ENCODE measurements at places on chromosomes 12 and 14.

- peak; percentile 17 for DNase-seq
- H3K4me1 ChIP-seq: no peaks in the 10 kb centered on the region
- H3K27me3 ChIP-seq: no peaks in the 10 kb centered on the region
- H3K4me3 ChIP-seq: no peak overlapping the region
These were observed 498.4 kb downstream of the RMST start for GRCh38 chr12:97960741-97961608.

DNA sequence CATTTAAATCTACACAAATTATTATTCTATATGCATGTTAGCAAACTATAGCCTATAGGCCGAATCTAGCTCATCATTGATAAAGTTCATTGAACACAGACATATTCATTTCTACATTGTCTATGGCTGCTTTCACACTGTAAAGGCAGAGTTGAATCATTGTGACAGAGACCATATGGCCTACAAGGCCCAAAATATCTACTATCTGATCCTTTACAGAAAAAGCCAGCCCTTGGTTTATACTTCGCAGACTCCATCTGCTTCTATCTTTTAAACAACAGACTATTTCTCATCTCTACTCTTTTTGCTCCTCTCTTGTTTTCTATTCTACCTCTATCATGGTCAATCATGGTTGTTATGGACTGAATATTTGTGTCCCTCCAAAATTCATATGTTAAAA lies 190.7 kb downstream of the EXOC5 start:
- no peak overlapping the region for H3K27ac ChIP-seq
- H3K4me1 ChIP-seq: no peaks in the 10 kb centered on the region
- no peaks in the 10 kb centered on the region for H3K36me3 ChIP-seq
- H3K27me3 ChIP-seq: no peaks in the 10 kb centered on the region

- H3K36me3 ChIP-seq: no peaks in the 10 kb centered on the region
- DNase-seq: no peak
- no peaks in the 10 kb centered on the region for H3K27me3 ChIP-seq
- no peak overlapping the region for H3K27ac ChIP-seq
These were observed 73.8 kb downstream of the GPR135 start for GRCh38 chr14:59391388-59391787.

- peak overlapping the region; percentile 84 for H3K4me3 ChIP-seq
- no peak overlapping the region for H3K27ac ChIP-seq
- no peaks in the 10 kb centered on the region for H3K27me3 ChIP-seq
- DNase-seq: no peak
- H3K4me1 ChIP-seq: peaks cover 7% of the 10 kb centered on the region
These were observed 900 bp downstream of the NOP2 start for GRCh38 chr12:6567112-6567670.

GRCh38 chr12:103620395-103620794 lies 33.3 kb downstream of the STAB2 start:
- no peaks in the 10 kb centered on the region for H3K27me3 ChIP-seq
- H3K27ac ChIP-seq: no peak overlapping the region
- DNase-seq: no peak
- H3K4me3 ChIP-seq: no peak overlapping the region
- no peaks in the 10 kb centered on the region for H3K36me3 ChIP-seq

GRCh38 chr14:103382376-103382775 lies 2.8 kb upstream of the MARK3 start:
- DNase-seq: no peak
- peaks cover 12% of the 10 kb centered on the region for H3K4me1 ChIP-seq
- no peak overlapping the region for H3K27ac ChIP-seq
- no peaks in the 10 kb centered on the region for H3K27me3 ChIP-seq
- H3K4me3 ChIP-seq: no peak overlapping the region

GRCh38 chr12:18828483-18828882 lies 90.6 kb downstream of the CAPZA3 start:
- DNase-seq: no peak
- no peaks in the 10 kb centered on the region for H3K27me3 ChIP-seq
- no peaks in the 10 kb centered on the region for H3K36me3 ChIP-seq
- H3K4me3 ChIP-seq: no peak overlapping the region

DNA sequence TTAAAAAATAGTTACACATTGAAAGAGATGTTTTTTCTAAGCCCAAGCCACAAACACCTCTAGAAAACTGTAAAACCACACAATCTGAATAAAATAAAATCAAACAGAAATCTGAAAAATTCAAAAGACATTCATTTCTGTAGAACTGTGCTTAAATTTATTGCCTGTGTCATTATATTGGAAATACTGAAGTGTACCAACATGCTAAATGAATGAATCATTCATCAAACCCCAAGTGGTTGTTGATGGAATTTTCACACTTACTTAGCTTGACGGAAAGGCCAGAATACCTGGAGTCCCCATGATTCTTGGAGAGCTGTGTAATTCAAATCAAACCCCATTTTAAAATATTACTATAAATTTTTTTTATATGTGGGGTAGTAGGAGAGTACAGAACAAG lies 2.7 kb downstream of the KITLG start:
- no peak for DNase-seq
- no peak overlapping the region for H3K4me3 ChIP-seq
- H3K27ac ChIP-seq: peak overlapping the region; percentile 16
- H3K4me1 ChIP-seq: peaks cover 66% of the 10 kb centered on the region

- no peak overlapping the region for H3K4me3 ChIP-seq
- H3K36me3 ChIP-seq: no peaks in the 10 kb centered on the region
- no peaks in the 10 kb centered on the region for H3K4me1 ChIP-seq
- no peak for DNase-seq
- H3K27ac ChIP-seq: no peak overlapping the region
These were observed 160.4 kb downstream of the CACNA1C start for GRCh38 chr12:2212971-2213869.

- peak overlapping the region; percentile 77 for H3K27ac ChIP-seq
- H3K4me3 ChIP-seq: peak overlapping the region; percentile 78
- no peaks in the 10 kb centered on the region for H3K27me3 ChIP-seq
- H3K4me1 ChIP-seq: no peaks in the 10 kb centered on the region
These were observed 635 bp downstream of the LTA4H start for GRCh38 chr12:96034621-96035282.

DNA sequence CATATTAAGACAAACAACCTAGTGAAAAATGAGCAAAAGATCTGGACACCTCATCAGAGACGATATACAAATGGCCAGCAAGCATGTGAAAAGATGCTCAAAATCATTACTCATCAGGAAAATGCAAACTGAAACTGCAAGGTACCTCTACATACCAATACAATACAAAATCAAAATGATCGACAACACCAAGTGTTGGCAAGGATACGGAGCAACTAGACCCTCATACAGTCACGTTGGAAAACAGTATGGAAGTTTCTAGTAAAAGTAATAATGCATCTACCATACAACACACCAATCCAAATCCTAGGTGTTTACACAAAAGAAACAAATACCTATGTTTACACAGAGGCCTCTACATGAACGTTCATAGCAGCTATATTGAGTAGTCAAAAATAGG lies 99.9 kb downstream of the IPO8 start:
- H3K27me3 ChIP-seq: no peaks in the 10 kb centered on the region
- H3K4me3 ChIP-seq: no peak overlapping the region
- no peak overlapping the region for H3K27ac ChIP-seq
- DNase-seq: no peak
- H3K4me1 ChIP-seq: no peaks in the 10 kb centered on the region

GRCh38 chr12:130916241-130916911 lies 37.3 kb upstream of the ADGRD1 start:
- H3K4me3 ChIP-seq: peak overlapping the region; percentile 8
- H3K4me1 ChIP-seq: peaks cover 5% of the 10 kb centered on the region
- H3K27me3 ChIP-seq: no peaks in the 10 kb centered on the region
- no peaks in the 10 kb centered on the region for H3K36me3 ChIP-seq

- H3K36me3 ChIP-seq: no peaks in the 10 kb centered on the region
- H3K4me3 ChIP-seq: no peak overlapping the region
- no peaks in the 10 kb centered on the region for H3K4me1 ChIP-seq
- no peak for DNase-seq
- H3K27me3 ChIP-seq: no peaks in the 10 kb centered on the region
These were observed 291.7 kb downstream of the C12orf75 start for GRCh38 chr12:105622220-105622619.

- DNase-seq: no peak
- H3K4me1 ChIP-seq: no peaks in the 10 kb centered on the region
- H3K27me3 ChIP-seq: no peaks in the 10 kb centered on the region
- H3K4me3 ChIP-seq: no peak overlapping the region
These were observed 34.5 kb downstream of the PRKCH start for GRCh38 chr14:61355892-61356325.

- no peak overlapping the region for H3K4me3 ChIP-seq
- H3K27me3 ChIP-seq: no peaks in the 10 kb centered on the region
- DNase-seq: no peak
- H3K4me1 ChIP-seq: no peaks in the 10 kb centered on the region
These were observed 96.6 kb upstream of the NEDD1 start for GRCh38 chr12:96810477-96810876.

DNA sequence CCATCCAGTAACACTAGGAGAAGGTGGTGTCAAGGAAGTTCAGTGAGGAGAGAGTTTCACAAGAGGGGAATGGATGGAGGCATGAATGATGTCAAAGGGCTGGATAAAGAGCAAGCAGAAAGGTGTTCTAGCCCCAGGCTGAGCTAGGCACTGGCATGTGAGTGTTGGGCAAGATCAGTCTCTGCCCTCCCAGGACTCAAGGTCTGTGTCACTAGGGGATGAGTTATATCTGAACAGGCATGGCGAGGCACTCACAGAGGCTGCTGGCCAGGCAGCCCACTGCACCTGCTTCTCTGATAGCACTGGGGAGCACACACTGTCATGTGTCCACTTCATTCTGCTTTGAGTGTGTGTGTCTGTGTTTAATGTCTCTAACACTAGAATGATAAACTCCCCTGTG lies 903.8 kb downstream of the BCL11B start:
- DNase-seq: no peak
- no peaks in the 10 kb centered on the region for H3K36me3 ChIP-seq
- H3K4me3 ChIP-seq: no peak overlapping the region
- H3K27me3 ChIP-seq: no peaks in the 10 kb centered on the region
- H3K27ac ChIP-seq: no peak overlapping the region

- no peaks in the 10 kb centered on the region for H3K27me3 ChIP-seq
- H3K4me1 ChIP-seq: peaks cover 11% of the 10 kb centered on the region
- no peak for DNase-seq
- H3K4me3 ChIP-seq: no peak overlapping the region
These were observed 60.3 kb downstream of the DACT1 start for GRCh38 chr14:58697930-58698642.

DNA sequence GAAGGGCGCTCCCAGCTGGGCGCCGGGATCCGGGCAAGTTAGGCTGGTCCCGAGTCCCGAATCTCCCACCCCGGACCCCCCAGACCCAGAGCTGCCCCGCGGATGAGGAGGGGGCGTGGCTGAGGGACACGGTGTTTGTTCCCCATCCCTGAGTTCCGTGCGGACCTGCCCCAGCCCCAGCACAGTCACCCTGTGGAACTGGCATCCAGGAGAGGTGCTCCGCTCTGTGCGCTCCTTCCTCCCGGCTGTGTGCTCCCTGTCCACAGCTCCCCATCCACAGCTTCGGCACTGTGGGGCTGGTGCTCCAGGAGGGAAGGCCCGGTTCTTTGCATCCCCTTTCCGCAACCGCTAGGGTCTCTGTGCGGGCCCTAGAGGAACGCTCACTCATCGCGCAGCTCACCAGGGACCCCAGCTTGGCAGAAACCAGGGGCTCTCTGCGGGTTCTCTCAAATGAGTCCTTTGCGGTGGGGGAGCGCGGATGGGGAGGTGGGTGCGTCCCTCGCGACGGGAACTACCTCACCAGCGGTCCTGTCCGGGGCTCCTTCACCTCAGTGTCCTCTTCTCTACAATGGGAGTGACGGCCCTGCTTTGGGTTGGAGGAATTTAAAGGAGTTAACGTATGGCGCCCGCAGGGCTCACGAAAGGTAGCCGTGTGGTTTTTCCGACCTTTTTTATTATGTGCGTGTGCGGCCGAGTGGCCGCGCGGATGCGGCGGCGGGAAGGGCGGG lies 845 bp downstream of the TMEM132C start:
- peak overlapping the region; percentile 36 for H3K4me3 ChIP-seq
- DNase-seq: no peak
- no peak overlapping the region for H3K27ac ChIP-seq
- no peaks in the 10 kb centered on the region for H3K4me1 ChIP-seq
- no peaks in the 10 kb centered on the region for H3K36me3 ChIP-seq
- peaks cover 45% of the 10 kb centered on the region for H3K27me3 ChIP-seq

DNA sequence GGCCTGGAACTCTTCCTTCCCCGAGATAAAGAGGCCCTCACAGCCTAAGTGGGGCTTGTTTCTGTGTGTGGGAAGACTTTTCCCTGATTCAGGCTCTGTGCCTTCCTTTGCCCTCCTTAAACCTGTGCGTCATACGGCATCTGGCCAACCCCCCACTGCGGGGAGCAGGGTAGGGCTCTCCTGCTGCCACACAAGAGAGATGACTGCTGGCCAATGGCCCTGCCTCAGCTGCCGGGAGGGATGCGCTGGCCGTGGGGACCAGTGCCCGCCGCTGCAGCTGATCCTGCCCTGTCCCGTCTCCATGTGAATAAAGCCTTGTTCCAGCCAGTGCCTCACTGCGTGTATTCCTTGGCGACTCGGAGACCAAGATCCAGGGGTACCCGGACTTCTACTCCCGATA lies 42.5 kb upstream of the BEGAIN start:
- no peaks in the 10 kb centered on the region for H3K36me3 ChIP-seq
- H3K27me3 ChIP-seq: no peaks in the 10 kb centered on the region
- no peaks in the 10 kb centered on the region for H3K4me1 ChIP-seq
- H3K4me3 ChIP-seq: no peak overlapping the region
- DNase-seq: no peak
- H3K27ac ChIP-seq: no peak overlapping the region

DNA sequence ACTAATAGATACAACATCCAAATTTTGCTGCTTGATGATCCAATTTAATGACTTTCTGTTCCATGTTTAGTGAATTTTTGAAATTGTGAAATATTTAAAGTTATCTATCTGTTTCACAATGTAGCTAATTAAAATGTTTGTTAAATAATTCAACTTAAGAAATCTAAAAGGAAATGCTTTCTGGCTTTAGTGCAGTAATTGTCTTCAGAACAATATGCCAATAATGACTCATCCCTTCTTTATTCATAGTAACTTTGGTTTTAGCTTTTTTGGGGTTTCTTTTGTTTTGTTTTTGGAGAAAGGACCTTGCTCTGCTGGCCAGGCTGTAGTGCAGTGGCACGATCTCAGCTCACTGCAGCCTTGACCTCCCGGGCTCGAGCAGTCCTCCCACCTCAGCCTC lies 479.2 kb upstream of the RGS6 start:
- no peak overlapping the region for H3K4me3 ChIP-seq
- H3K27me3 ChIP-seq: no peaks in the 10 kb centered on the region
- DNase-seq: no peak
- no peaks in the 10 kb centered on the region for H3K4me1 ChIP-seq
- no peak overlapping the region for H3K27ac ChIP-seq

DNA sequence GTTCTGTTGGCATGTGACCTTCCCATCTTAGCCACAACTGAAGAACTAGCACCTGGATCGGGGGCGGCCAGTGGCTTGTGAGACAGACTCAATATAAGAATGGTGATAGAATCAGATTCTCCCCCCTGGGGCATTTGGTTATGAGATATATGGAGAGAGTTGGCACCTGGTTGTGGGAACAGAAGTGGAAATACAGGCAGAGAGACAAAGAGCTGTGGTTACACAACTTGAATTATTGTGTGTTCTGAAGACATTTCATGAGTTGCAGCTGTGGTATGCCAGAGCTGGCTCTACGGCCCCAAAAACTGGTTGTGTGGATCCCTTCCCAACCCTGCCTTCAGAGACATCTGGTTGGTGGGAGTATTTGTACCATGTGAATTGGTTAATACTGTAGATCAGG lies 2.9 kb upstream of the MSRB3 start:
- H3K4me3 ChIP-seq: no peak overlapping the region
- no peak for DNase-seq
- H3K27me3 ChIP-seq: no peaks in the 10 kb centered on the region
- no peaks in the 10 kb centered on the region for H3K4me1 ChIP-seq
- no peaks in the 10 kb centered on the region for H3K36me3 ChIP-seq

Data from tibial nerve (tissue), 4 donors.